ENCODE measurements at places on chromosomes 12 and 14.

DNA sequence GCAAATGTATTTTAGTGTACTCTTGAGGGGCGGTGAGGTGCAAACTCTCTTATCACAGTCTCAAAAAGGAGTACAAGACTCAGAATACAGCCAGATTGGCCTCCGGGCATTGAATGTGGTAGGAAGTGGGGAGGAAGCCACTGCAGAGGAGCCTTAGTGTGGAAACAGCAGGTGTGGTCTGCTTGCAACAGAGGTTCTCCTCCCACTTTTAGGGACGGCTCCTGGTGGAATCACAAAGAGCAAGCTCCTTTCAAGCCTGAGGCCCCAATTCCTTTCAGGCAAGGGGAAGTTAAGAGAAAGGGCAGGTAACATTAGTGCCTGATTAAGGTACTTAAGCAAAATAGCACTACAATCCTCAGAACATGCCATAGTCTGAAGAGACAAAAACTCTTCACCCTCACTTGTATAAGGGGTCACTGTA, 23.7 kb upstream of the SLC2A3 start:
- no peak for DNase-seq

- no peak for DNase-seq
Observed at GRCh38 chr14:91282954-91283645, 38.6 kb upstream of the GPR68 start.

DNA sequence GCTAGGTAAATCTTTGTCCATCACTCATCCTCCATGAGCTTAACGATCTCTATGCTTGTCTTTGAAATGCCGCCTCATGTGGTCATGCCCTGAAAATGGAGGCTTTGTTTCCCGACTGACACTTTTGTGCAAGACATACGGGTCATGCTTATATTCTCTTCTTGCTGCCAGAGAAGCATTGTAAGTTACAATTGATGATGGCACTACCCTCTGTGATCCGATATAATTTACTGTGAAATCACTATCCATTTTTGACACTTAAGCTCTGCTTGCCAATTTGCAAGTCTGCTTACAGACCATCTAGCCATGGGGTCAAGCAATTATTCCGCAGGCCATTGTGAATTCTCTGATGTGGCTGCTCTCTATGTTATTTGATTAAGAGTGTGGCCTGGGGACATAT, 650.0 kb downstream of the FLRT2 start:
- no peak for DNase-seq

GRCh38 chr12:111438481-111438880, 32.8 kb downstream of the SH2B3 start:
- peak; percentile 19 for DNase-seq

DNA sequence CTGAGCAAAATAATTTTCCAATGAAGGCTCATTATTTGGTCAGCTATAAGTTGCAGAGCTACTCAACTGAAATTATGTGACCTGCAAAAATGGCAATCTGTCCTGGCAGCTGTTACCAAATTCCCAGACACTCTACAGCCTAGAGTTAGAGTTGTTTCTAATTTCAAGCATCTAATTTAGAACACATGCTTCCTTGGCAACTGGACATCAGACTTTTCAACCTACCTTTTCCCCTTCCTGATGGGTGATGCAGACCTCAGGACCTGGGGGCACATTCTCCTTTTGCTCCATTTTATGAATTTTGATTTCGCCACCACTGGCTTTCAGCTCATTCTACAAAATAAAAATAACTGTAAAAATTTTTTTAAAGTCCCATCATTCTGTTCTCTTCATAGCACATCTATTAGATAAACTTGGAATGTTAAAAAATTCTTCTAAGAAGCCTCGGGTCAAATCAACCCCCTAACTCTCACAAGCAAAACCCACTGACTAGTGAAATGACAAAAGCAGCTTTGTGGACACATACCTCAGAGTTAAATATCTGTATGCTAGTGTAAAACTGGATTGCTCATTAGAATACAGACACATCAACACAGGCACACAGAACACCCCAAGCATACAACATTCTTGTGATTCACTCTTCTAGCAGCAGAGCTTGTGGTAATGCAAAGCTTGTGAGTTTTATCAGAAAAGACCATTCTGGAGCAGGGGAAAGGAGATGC, 33.5 kb upstream of the CERS5 start:
- DNase-seq: no peak

- DNase-seq: no peak
Observed at GRCh38 chr14:53953002-53953827, 3.4 kb downstream of the BMP4 start.

DNA sequence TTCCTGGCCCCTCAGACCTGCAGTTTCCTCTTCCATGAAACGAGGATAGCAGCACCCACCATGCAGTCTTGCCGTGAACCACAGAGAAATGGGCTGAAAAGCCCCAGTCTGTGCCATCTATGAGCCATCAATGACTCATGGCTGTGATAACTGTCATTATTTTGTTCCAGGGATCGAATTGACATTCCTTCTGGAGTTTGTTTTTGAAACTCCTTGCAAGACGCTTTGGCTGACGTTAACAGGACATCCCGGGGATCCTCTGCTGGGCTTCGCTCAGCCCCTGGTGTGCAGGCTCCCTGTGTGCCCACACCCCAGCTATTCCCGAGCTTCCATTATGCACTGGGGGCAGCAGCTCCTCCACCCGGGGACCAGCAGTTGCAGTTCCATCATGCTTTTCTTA, 33.8 kb downstream of the MMAB start:
- DNase-seq: no peak

DNA sequence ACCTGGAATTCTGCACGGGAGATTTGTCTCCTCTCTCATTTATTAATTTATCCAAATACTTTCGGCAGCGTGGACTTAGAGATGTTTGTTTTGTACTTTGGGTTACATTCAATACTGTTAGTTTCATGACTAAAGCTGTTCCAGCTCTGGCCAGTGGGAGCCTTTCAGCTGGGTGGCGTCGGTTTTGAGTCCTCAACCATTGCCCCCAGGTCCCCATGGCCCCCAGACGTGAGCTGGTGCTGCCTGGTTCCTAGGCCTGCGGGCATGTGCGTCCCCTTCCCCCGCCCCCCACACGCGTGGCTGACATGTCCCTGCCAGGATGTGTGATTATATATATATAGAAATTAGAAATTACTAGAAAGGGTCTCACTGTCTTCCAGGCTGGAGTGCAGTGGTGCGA, 48.2 kb downstream of the KIF26A start:
- no peak for DNase-seq

- no peak for DNase-seq
Observed at GRCh38 chr14:60242429-60242828, 6.6 kb upstream of the PPM1A start.

GRCh38 chr12:45671254-45671653, 58.3 kb upstream of the ARID2 start:
- no peak for DNase-seq

DNA sequence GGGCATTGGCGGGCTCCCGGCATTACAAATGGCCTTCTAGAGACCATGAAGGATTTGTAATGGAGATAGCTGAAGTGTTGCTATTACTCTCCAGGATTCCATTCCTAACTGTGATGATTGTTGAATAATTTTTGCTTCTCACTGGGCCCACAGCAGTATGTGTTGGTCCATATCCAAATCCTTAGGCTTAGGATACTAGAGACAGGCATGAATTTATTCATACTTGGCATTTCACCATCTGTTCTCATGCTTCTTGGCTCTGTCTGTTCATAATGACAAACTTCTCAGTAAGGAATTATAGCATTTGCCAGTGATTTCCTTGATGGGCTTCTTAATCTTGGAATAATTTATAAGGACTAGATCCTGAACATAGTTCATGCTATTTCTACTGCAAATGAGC, 832.9 kb downstream of the C12orf50 start:
- no peak for DNase-seq

DNA sequence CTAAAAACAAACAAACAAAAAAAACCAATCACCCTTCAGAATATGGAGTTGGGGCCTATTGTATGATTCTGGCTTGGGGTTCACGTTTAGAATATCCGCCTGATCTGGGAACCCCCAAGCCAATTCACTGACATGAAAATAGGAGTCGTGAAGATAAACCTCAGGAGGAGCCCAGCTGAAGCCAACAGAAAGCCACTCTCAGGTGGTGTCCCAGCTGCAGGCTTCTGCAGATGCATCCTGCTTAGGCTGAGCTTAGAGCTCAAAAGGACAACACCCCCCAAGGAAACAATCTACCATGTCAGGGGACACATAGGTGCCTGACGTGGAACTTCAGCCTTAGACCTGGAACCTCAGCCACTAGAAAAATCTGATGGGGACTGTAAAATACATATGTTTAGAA, 51.9 kb downstream of the SYNE3 start:
- DNase-seq: no peak

GRCh38 chr14:104953097-104953496, 25.1 kb downstream of the AHNAK2 start:
- DNase-seq: no peak

- DNase-seq: no peak
Observed at GRCh38 chr12:18254081-18254480, 7.2 kb upstream of the PIK3C2G start.

GRCh38 chr12:52895726-52896189, 9.1 kb downstream of the KRT8 start:
- DNase-seq: no peak
